ENCODE measurements at places on chromosomes 7 and 10. TPM values are rescaled to one million over a fixed set of nuclear protein-coding genes. Genes with fewer than 3 reads are reported as not detected.

Gene CPA2
- polyA plus RNA-seq = 0.60 TPM

Gene SP4
- 17.0 TPM for polyA plus RNA-seq

Gene EGFR
- 34.9 TPM for polyA plus RNA-seq

Gene WDFY4
- 2.1 TPM for polyA plus RNA-seq

Gene XRCC2
- polyA plus RNA-seq = 14.9 TPM

Gene SNX8
- polyA plus RNA-seq = 38.8 TPM

Gene SLC18A3
- not detected for polyA plus RNA-seq

Gene AGAP5
- polyA plus RNA-seq = 35.2 TPM

Gene HOGA1
- 49.0 TPM for polyA plus RNA-seq

Gene TDRD1
- polyA plus RNA-seq = 0.05 TPM

Gene CLCN1
- 0.35 TPM for polyA plus RNA-seq

Gene TSPAN12
- polyA plus RNA-seq = 188 TPM

Gene PAPSS2
- polyA plus RNA-seq = 37.2 TPM

Gene HYAL4
- 0.86 TPM for polyA plus RNA-seq

Gene TBX20
- polyA plus RNA-seq = not detected

Gene CBX3
- 391 TPM for polyA plus RNA-seq

Gene CALCR
- polyA plus RNA-seq = 1.0 TPM

Gene IQUB
- polyA plus RNA-seq = 8.0 TPM

Gene C7orf33
- not detected for polyA plus RNA-seq

Gene AGBL3
- polyA plus RNA-seq = 17.1 TPM

Gene ARMH3
- polyA plus RNA-seq = 21.2 TPM

Gene PLEKHS1
- polyA plus RNA-seq = 0.38 TPM

Gene DRGX
- polyA plus RNA-seq = not detected

Gene PNLIP
- polyA plus RNA-seq = not detected

Gene OPALIN
- not detected for polyA plus RNA-seq

Gene BBIP1
- polyA plus RNA-seq = 69.0 TPM

Gene CHN2
- polyA plus RNA-seq = 19.0 TPM

Gene ADGRA1
- polyA plus RNA-seq = 1.7 TPM

Gene CCDC172
- polyA plus RNA-seq = not detected

Gene FAM25C
- polyA plus RNA-seq = not detected

Gene AS3MT
- polyA plus RNA-seq = 21.8 TPM

Gene LRRD1
- polyA plus RNA-seq = 0.75 TPM
